ENCODE measurements at places on chromosomes 4 and X. TPM values are rescaled to one million over a fixed set of nuclear protein-coding genes. Genes with fewer than 3 reads are reported as not detected.

The VCX gene
- total RNA-seq, result not detected

The TEX13B gene
- total RNA-seq, result not detected

The OPRPN gene
- total RNA-seq, result not detected

DNA sequence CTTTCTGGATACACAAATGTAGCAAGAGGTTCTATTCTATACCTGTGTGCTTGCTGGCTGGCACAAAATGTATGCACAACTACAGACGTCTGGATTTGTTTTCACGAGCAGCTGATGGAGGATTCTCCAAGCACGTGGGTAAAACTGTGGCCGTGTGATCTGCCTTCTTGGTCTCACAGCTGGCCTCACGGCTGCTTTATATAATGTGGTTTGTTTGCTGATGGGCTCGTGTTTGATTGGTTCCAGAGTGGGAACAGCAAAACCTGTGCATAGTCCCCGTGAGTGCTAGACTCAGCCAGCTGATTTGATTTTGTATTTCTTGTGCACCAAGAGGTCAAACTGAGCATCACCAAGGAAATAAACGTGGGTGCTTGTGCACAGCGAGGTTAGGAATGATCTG is 262.6 kb upstream of the RPS6KA3 start:
- no peak overlapping the region for H3K4me3 ChIP-seq
- DNase-seq, result no peak
- H3K36me3 ChIP-seq, result no peaks in the 10 kb centered on the region
- H3K27me3 ChIP-seq, result no peaks in the 10 kb centered on the region

DNA sequence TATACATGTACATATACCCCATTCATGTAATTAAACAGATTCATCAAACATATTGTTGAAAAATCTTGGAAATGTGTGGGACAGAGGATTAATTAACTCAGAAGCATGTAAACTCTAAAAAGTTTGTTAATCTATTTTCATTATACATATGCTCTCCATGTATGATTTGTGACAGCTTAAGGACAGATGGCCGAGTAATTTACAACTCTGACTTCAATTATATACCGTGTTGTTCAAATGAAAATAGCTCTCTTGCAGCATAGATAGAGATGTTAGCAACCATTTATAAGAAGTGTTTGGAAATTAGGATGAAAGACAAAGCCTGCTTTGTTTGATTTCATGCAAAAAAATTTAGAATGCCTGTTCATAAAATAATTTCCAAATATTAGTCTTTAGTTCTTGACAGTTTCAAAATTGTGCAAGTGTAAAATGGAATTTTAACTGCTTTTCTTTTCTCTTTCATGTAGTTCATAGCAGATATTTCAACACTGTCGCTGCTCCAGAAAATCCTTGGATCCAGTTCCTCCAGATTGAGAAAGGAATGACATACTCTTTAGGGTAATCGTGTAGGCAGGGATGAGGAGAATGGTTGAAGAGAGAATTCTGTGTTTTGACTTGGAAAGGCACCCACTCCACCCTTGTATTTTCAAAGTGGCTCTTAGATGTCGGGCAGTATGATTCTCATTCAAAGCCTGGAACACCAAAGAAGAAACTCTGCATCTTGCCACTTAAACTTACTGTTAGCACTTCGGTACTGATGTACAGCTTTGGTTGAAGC is 23.1 kb downstream of the AFF2 start:
- no peak for DNase-seq
- no peak overlapping the region for H3K27ac ChIP-seq
- no peak overlapping the region for H3K4me3 ChIP-seq
- H3K36me3 ChIP-seq, result no peaks in the 10 kb centered on the region

DNA sequence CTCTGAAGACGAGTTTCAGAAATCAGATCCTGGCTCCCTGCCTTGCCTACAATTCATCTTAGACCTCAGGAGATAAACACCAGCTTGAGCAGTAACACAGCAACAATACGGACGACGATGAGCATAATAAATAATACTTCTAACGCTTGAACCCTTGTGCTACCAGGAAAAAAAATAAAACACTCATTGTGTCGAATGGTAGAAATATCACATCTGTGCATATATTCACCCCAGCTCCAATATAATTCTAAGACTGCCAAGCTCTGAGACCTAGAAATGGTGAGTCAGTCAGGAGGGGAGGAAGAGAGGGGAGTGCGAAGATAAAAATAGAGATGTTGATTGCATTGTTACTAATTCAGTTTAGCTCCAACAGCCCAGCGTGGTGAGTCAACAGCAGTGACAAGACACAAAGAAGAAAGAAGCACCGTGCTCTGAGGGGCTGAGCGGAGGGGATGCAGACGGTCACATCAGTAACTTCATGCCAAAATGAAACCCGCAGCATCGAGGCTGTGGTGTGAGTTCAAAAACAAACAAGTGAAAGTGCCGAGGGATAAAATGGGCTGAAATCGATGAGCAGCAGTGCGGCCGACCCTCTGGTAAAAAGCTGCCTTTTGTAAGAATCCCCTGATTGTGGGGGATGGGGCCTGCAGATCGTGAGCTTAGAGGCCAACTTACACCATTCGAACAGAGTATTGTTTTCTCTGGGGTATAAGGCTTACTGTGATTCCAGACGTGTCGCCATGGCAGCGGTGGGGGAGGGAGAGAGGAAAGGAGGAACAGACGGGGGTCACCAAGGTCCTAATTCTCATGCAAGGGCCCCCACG is 150.4 kb downstream of the MGST2 start:
- H3K4me3 ChIP-seq, result peak overlapping the region; percentile 69
- peaks cover 25% of the 10 kb centered on the region for H3K4me1 ChIP-seq
- DNase-seq, result peak; percentile 86

DNA sequence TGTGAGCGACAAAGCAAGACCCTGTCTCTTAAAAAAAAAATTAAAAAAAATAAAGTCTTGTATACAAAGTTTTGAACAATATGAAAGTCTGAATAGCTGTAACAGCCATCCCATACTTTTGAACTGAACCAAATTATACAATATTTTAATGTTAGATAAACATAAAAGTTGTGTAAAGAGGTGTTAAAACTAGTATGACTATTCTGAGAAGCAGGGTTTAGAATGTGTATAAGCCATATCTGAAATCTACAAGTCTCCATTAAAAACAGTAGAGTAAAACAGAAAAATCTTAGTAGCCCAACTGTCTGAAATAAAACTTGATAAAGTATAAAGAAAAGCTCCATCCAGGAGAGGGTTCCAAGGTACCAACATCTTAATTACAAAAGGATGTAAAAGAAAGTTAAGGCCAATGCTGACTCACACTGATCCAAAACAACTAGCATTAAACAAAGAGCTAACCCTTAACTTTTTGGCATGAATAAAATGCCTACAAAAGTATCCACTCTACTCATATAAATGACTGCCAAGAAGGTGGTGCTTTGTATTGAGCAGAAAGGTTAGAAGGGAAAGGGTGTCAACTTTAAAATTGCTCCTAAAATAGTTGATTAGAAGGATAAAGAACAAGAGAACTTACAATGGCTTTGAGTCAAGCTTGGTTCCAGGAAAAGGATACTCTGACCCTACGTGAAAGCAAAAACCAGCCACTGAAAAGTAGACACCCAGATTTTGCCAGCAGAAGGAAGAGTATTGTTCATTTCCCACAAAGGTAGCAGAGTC is 18.5 kb downstream of the CNOT6L start:
- no peaks in the 10 kb centered on the region for H3K27me3 ChIP-seq
- H3K36me3 ChIP-seq, result no peaks in the 10 kb centered on the region
- H3K27ac ChIP-seq, result no peak overlapping the region
- H3K4me3 ChIP-seq, result no peak overlapping the region
- no peaks in the 10 kb centered on the region for H3K4me1 ChIP-seq

- DNase-seq, result peak; percentile 62
- peaks cover 8% of the 10 kb centered on the region for H3K4me1 ChIP-seq
- H3K4me3 ChIP-seq, result no peak overlapping the region
- peak overlapping the region; percentile 25 for H3K27ac ChIP-seq
- no peaks in the 10 kb centered on the region for H3K27me3 ChIP-seq
Measured at GRCh38 chr4:137754652-137755471, 222.6 kb upstream of the PCDH18 start.

- peaks cover 10% of the 10 kb centered on the region for H3K36me3 ChIP-seq
- peak; percentile 44 for DNase-seq
- peak overlapping the region; percentile 68 for H3K27ac ChIP-seq
- H3K4me1 ChIP-seq, result peaks cover 34% of the 10 kb centered on the region
- no peak overlapping the region for H3K4me3 ChIP-seq
- no peaks in the 10 kb centered on the region for H3K27me3 ChIP-seq
Measured at GRCh38 chr4:98508829-98509598, 149.4 kb downstream of the TSPAN5 start.

- H3K4me1 ChIP-seq, result no peaks in the 10 kb centered on the region
- H3K27me3 ChIP-seq, result no peaks in the 10 kb centered on the region
- no peak overlapping the region for H3K27ac ChIP-seq
- no peak overlapping the region for H3K4me3 ChIP-seq
Measured at GRCh38 chr4:189613207-189613606, 327.5 kb upstream of the FRG1 start.

DNA sequence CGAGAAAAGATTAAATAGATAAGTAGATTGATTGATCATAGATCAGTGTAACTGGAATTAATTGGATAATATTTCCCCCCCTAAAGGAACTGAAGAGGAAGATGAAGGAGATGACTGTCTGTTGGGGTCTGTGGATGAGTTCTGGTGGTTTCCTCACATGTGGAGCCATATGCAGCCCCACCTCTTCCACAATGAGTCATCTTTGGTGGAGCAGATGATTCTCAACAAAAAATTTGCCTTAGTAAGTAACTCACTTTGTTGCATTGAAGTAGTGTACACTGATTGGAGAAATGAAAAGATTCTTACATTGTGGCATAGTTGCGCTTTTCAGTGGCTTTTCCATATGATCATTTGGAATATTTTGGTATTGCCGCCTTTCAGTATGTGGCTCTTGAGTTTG is 80.4 kb downstream of the NDST3 start:
- H3K27me3 ChIP-seq, result no peaks in the 10 kb centered on the region
- no peak for DNase-seq
- no peaks in the 10 kb centered on the region for H3K4me1 ChIP-seq
